NCI-H2081 treated with DMSO at 0.1 percent for 48 hours (cell line): ENCODE measurements at places on chromosomes 11 and 22.

- no peak for DNase-seq
These were observed 47.0 kb upstream of the ADORA2A start for GRCh38 chr22:24380220-24380904.

DNA sequence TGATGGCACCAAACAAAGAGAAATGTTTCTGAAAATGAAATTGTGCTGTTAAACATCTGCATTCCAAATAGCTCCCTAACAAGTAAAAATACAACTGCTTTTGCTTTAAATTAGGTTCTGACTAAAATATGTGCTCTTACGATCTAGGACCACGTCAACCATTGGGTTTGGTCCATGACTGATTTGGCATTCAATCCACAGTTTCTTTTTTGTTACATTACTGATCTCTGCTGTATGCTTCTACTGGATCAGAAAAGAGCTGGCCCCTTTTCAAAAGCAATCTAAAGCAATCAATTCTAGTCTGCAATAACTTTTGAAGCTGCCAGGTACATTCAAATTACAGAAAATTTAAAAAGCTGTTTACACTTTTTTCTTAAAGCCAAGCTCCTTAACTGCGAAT, 1047.1 kb upstream of the CCDC90B start:
- DNase-seq, result no peak

GRCh38 chr11:70074746-70075145, 3.4 kb upstream of the ANO1 start:
- no peak for DNase-seq

DNA sequence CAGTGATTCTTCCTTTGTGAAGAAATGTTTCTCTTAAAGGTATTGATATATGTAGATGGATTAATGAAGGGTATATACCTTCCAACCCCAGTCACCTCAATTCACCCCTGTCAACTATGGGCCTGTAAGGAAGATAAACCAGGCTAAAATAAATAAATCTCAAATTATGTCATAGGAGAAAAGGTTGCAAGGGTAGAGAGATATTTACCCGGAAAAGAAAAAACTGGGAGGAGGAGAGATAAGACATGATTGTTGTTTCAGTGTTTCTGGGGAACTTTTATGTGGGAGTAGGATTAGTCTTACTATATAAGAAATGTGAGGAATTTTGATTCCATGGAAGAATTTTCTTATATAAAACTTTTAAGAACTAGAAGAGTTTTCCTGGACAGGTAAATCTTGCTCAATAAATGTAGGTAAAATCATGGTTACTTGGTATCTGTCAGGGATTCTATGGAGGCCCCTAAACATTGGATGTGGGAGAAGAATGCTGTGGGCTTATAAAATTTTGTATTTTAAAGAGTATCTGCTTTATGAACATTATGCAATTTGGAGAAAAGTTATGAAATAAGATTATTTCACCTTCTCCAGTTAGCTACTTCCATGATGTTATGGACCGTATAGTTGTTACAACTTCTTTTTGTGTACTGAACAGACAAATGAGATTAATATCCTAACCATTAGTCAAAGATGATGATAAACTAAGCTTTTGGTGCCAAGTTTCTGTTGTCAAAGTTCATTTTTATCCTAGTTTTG, 6.4 kb downstream of the YAP1 start:
- no peak for DNase-seq

GRCh38 chr11:73249304-73249703, 22.8 kb upstream of the P2RY6 start:
- no peak for DNase-seq

DNA sequence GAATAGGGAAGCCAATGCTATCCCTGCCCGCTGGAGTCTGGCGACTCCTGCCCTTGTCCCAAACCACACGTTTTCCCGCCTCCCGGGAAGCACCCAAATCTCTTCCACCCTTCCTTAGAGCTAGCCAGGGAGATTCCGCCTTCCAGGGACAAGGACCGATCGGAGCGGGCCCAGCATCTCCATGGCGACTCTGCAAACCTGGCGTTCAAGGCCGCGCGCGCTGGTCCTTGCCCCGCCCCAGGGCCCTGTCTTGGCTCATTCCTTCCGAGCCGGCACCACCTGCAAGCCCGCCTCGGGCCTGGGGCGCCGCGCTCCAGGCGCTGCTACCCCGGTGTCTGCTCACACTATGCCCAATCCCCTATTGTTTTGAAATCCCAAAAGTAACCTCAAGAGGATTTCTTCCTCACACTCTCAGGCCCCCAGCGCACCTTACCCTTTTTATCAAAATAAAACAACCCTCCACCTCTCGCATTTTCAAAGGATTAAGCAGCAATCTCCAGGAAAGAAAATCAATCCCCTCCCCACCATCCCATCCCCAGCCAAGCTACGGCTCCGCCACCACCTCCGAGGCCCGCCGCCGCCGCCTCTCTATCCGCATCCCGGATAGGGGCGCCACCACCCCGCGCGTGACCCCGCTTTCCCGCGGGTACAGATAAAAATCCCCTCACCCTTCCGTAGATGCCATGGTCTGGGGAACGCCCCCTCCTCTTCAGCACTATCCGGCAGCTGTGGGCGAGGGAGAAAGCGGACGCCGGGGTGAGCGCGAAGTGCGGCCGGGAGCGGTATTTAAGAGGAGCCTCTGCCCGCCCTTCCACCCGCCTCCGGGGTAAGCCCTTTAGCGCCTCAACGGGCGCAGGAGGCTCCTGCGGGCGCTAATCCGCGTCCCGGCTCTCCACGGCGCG, 825 bp downstream of the SLC1A2 start:
- no peak for DNase-seq

DNA sequence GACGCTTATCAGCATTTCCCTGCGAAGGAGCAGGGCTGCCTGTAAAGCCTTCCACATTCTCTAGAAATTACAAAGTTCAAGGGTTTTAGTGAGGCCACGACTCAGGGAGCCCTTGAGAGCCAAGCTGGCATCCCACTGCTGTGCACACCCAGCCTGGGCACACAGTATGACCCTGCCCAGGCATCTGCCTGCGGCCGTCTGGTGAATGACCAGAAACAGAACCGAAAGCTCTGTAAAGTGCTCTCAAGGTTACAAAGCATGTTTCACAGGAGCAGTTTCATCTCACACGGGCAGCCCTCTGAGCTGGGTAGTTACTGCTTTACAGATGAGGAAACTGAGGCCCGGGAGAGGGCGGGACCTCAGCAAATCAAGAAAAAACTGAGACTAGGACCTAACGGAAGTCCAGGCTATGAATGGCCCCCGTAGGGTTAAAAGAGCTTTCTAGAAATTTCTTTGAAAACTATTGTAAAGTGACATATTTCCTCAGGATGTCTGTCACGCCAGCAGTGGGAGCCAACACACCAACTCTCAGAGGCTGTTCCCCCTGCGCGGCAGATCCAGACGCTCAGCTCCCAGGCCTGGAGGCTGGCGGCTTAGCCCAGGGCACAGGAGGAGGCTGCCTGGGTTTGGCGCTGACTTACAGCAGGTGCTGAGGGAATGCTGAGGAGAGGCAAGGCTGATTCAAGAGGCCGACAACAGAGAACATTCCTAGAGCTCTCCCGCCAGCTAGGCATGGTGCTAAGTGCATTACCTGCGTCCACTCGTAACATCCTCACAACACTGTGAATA, 7.7 kb upstream of the TCF20 start:
- no peak for DNase-seq

- no peak for DNase-seq
These were observed 34.9 kb upstream of the OR10G7 start for GRCh38 chr11:124075841-124076651.

DNA sequence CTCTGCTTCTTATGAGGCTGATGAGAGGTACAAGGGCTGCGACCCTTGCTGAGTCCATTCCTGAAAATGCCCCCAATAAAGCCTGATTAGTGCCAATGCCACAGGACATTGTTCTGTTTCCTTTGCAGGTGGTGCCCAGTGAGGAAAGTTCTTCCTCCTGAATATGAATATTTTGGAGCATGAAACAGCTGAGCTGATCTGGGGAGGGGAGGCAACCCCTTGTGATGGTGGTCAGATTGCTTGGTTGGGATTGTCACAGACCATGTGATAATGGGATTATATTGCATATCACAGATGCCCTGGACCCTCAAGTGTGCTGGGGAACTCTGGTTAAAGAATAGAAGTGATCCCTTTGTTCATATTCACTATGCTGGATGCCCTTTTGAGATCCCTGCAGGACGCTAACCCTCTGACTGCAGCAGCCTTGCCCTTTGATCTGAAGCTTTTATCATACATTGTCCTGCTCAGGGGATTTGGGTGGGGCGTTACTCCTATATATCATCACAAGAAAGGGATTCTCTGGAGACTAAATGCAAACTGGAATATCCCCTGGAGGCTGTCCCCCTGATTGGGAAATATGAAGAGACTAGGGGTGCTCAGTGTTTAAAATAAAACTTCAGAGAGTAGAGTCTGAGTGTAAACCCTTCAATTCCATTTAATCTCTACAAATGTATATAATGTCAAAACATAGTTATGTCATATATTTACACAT, 76.9 kb upstream of the TOP3B start:
- DNase-seq, result no peak

GRCh38 chr11:106913141-106913540, 105.1 kb downstream of the GUCY1A2 start:
- DNase-seq, result no peak

- no peak for DNase-seq
These were observed 41.3 kb downstream of the NARS2 start for GRCh38 chr11:78533399-78533798.

DNA sequence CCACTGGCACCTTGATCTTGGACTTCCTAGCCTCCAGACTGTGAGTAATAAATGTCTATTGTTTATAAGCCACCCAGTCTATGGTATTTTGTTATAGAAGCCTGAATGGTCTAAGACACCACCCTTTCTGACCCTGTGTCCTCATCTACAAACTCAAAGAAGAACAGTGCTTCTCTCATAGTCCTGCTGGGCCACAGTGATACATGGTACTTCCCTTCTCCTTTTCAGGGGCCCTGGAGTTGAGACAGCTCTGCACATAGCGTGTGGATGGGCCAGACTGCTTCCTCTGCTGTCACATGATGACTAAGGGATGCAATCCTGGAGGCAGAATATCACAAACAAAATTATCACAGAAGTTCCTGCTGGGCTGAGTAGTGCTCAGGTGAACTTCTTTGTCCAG, 5.0 kb downstream of the KCNJ11 start:
- DNase-seq, result no peak

DNA sequence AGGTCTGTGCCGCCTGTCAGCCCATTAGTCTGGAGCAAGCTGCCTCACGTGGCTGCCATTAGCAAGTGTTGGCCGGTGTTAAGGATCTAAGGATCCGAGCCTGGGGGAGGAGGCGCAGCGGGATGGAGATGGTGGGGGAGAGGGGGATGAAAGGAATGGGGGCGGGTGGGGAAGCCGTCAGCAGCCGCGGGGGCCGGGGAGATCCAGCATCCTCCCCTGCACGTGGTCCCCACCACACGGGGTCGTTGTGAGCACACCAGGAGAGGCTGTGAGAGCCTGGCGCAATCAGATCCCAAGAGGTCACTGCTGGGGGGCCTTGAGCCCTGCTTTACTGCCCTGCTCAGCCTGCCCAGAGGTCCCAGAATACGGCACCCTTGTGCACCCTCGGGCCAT, 7.3 kb downstream of the CABP7 start:
- DNase-seq, result no peak
